ENCODE measurements at places on chromosomes 4 and X.

GRCh38 chr4:22498866-22499265 is 17.0 kb downstream of the ADGRA3 start:
- no peak for DNase-seq

DNA sequence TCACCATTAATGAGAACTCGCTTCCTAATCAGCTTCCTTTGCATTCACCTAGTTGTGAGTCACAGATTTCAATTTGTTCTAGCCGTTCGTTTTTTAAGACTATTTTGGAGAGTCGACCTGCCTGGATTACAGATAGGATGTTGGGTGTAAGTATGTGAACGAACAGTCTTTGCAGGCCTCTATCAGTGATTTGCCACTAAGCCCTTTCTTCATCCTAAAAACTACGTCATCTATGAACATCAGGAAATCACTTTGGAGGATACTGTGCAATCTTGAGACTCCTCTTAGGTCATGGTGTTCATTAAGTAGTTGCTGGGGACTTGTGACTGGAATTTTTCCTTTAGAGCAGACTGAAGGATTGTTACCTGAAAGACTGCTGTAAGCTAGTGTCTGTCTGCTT is 1.1 kb downstream of the POLA1 start:
- no peak for DNase-seq

DNA sequence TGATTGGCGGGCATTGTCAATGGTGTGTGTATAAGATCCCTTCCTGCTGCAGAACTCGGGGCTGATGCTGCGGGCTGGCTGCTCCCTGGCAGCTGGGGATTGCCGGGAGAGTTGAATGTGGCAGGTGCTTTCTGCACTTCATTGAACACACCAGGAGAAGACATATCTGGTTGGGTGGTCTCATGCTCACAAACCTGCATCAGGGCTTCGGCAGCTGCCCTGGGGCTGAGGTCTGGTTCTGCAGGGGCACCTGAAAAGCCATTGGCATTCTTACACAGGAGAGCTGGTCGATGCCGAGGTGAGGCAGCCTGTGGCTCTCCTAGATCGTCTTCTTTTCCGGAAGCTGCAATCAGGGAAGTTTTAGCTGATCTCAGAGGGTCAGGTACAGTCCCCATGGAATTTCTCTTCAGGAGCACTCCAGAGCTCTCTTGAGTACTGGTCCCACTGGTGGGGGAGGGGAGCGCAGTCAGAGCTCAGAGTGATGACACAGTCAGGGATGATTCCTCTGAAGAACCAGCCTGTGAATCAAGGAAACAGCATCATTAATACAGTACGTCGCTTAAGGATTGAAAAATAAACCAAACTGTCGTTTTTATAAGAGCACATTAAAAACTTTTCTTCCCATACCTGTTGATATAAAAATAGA is 57.8 kb downstream of the GPRIN3 start:
- no peak for DNase-seq

DNA sequence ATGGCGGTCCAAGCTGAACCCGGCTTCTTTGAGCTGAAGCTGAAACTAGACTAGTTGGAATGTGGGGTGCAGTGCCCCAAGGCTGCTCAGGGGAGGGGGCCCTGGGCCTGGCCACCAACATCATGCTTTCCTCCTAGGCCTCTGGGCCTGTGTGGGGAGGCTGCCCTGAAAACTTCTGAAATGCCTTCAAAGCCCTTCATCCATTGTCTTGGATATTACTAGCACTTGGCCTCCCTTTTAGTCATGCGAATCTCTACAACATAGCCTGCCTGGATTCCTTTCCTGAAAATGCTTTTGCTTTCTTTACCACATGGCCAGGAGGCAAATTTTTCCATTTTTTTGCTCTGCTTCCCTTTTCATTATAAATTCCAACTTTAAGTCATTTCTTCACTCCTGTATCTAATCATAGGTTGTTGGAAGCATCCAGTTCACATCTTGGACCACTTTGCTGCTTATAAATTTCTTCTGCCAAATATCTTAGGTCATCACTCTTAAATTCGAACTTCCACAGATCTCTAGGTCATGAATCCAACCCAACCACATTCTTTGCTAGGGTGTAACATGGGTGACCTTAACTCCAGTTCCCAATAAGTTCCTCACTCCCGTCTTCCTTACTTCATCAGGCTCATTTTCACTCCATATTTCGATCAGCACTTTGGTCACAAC is 103.4 kb downstream of the DDIT4L start:
- DNase-seq, result no peak

- DNase-seq, result peak; percentile 62
These were observed 519 bp downstream of the FOXO4 start for GRCh38 chrX:71095981-71096759.

DNA sequence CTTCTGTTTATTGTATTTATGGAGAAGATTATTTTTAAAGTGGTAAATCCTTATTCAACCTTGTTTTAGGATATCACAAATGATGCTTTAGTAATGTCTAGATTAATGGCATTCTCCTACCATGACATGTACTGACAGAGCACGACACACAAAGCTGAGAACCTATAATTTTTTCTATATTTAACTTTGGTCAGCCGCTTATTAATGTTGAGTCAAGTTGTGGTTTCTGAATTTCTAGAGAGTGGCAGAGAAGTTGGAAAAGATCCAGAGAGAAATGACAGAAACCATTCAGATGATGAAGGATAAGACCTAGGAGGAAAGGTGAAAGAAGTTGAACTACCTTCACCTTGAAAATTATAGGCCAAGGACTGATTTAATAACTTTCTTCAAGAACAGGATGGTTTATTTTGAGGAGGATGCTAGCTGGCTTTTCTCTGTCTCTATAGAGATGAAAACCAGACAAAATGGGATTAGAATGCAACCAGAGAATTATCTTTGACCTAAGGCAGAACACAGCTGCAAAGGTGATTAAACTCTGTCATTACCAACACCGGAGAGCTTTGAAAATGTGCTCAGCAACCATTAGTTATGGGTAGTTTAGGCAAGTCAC is 62.6 kb upstream of the TSPAN5 start:
- DNase-seq, result no peak

Data from hematopoietic multipotent progenitor cell treated with erythropoietin and hydrocortisone succinate and interleukin-3 and kit ligand, for 15 days (in vitro differentiated cells).